NCI-H446 treated with DMSO at 0.1 percent for 48 hours (cell line): ENCODE measurements at places on chromosomes 5 and 9.

DNA sequence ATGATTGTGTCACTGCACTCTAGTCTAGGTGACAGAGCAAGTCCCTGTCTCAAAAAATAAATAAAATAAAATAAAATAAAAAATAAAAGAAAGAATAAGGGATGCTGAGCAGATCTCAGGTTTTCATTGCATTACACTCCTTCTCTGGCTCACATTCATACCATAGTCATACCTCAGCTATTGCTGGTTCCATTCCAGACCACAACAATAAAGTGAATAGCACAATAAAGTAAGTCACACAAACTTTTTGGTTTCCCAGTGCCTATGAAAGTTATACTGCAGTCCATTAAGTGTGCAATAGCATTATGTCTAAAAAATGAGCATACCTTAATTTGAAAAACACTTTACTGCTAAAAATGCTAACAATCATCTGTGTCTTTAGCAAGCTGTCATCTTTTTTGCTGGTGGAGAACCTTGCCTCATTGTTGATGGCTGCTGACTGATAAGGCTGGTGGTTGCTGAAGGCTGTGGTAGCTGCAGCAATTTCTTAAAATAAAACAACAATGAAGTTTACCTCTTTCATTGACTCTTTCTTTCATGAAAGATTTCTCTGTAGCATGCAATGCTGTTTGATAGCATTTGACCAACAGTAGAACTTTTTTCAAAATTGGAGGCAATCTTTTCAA, 415.7 kb downstream of the ZNF608 start:
- DNase-seq = no peak

DNA sequence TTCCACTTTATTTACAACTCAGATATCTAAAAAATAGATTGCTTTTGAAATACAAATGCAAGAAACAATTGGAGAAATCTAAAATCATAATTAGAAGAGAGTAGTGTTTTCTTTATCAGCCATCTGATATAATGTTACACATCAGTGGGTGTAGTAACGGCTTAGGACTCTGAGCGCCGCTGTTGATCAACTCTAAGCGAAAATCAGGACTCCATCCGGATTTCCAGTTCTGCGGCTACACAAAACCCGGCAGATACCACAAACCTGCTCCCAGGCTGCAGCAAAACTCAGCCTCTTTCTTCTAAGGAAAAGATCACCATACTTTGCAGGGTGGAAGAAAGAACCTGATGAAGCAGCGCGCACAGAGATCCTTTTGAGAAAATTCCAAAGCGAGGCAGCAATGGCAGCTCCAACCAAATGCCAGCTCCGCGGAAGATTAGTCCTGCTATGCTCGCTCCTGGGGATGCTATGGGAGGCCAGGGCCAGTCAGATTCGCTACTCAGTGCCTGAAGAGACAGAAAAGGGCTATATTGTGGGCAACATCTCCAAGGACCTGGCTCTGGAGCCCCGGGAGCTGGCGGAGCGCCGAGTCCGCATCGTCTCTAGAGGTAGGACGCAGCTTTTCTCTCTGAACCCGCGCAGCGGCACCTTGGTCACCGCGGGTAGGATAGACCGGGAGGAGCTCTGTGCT, at the start of gene PCDHGA9:
TSS of gene PCDHGA9 (plus strand) at position 226 of the 691 bp plus-strand sequence. CDS start at position 401, 175 bp downstream.
- DNase-seq = no peak

GRCh38 chr9:21982861-21983560, 11.2 kb downstream of the CDKN2A start:
- DNase-seq = no peak

- DNase-seq = no peak
Observed at GRCh38 chr9:87874304-87874623, 8.4 kb upstream of the SPATA31E1 start.

- DNase-seq = no peak
Observed at GRCh38 chr9:14136047-14136635, 177.8 kb downstream of the NFIB start.

GRCh38 chr9:133282464-133283238, 7.7 kb upstream of the ABO start:
- no peak for DNase-seq

DNA sequence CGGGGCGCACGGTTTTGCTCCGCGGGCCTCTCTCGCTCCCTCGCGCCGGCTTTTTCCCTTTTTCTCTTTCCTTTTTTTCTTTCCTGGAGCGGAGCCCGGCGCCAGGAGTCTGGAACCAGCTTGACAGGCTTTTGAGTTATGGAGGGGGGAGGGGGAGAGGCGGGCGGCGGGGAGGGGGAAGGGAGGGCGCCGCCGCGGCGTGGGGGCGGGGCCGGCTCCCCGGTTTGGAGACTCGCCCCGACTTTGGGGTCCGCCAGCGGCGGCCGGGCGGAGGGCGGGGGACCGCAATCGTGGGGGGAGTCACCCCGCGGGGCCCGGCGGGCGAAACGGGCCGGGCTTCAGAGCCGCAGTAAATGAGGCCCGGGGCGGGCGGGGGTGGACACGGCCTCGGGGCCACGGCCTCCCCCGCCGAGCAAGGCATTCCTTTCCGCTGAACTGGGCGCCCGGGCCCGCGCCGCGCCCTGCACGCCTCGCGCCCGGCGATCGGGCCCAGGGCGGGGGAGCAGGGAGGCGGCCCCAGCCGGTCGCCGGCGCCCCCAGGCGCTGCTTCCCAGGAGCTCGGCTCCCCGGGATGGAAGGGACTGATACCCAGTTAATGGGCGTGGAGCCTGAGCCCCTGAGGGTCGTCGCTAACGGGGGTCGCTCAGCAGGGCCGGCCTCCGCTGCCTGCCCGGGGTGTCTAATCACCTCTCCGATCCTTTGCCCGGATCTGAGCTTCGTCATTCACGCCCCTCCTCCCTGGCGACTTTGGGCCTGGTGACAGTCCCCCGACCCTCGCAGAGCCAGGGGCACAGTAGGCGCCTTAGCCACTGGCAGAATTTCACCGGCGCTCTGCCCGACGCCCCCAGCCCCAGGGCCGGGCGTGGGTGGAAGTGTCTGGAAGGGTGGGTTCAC, 138.1 kb downstream of the C9orf50 start:
- peak; percentile 45 for DNase-seq

DNA sequence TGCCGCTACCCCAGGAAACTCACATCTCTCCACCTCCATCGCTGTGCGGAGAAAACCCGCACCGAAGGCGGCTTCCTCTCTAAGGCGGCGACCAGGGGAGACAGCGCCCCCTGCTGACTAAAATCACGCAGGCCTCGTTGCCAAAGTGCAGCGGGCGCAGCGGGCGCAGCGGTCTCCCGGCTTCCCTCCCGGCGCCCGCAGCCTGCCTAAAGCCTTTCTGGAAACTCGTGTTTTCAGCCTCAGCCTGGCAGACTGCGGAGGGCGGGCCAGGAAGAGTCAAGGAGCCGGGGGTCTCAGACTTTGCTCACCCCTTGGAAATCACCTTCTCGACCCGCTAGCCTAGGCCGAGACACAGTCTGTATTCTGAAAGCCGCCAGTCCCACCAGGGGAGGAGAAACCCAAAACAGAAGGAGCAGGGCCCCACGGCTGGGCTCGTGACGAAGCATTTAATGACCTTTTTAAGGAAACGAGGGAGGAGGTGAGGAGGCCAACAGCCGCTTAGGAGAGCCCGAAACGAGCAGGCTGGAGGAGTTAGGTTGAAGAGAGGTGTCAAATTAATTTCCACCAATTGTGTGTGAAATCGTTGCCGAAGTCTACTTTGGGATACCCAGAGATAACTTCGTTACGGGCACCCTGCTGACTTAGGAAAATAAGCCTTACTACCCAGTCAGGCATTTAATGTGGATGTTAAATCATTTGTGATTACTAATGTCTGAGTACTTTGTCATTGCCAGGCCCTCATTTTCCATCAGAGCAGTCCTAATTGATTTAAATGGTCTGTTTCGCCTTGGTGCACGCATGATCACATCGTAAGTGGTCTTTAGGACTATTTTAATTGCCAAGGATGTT, 7.3 kb upstream of the FOXB2 start:
- no peak for DNase-seq

DNA sequence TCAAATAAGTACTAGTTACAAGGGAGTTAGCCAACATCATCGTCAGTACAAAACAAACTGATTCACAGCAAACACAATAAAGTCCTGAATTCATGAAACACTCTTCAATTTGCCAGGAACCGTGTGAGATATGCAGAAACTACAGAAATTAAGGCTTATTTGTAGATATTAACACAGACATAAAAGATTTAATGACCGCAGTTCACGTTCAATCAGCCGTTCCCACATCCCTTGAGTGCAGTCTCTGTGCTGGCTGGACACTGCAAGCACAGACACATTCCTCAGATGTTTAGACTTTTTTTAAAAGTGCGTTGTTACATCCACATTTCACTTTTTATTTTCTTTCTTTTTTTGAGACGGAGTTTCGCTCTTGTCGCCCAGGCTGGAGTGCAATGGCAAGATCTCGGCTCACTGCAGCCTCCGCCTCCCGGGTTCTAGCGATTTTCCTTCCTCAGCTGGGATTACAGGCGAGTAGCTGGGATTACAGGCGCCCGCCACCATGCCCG, 566 bp upstream of the CEP78 start:
- DNase-seq = no peak

DNA sequence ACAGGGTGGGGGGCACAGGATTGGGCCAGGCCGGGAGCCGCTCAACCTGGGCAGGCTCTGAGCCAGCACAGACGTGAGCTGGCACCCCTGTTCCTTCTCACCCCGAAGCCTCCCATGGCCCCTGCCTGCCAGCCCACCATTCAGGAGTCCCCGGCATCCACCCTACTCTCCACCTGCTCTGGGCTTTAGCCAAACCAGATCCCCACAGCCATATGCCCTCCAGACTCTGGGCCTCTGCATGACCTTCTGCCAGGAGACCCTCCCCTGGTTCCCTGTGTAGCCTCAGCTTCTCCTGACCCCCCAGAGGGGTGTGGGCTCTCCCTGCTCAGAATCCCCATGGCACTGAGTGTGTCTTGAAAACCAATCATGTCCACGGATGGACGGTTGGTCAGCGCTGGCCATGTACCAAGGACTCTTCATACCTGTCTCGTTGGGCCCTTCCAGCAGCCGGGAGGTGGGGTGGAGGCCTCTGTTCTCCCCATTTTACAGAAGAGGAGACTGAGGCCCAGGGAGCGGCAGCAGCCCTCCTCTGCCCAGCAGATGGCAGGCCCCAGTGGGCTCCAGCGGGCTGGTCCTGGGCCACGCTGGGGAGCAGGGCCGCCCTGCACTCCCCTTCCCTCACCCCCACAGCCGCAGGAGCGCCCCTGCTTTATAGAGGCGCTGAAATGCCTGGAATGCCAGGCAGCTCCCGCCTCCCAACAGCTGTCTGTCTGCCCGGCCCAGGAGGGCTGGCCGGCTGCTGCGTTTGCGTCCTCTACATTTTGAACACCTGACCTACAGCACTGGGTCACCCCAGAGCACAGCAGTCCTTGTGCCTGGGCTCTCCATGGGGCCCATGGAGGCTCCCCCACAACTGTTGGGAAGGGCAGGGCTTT, 3.5 kb upstream of the MYMK start:
- DNase-seq = no peak

DNA sequence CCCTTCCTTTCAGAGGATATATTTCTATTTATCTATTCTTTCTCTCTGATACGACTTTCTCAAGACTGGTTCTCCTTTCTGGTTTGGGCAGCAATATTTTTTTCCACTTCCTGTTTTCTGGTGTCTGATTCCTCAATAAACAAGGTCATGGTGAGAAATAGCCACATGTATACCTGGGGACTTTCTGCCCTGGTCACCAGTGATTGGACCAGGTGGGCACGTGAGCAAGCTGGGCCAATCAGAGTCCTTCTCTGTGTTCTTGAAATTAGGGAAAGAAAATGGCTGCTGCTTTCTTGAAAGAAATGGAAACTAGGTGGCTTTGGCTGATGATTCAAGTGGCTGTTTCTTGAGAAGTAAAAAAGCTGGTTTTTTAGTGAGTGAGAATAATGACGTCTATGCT, 18.4 kb upstream of the GSN start:
- DNase-seq = no peak

GRCh38 chr9:71796100-71796767, 27.9 kb upstream of the CEMIP2 start:
- no peak for DNase-seq

GRCh38 chr9:127777368-127777980, 992 bp downstream of the SH2D3C start:
- no peak for DNase-seq

DNA sequence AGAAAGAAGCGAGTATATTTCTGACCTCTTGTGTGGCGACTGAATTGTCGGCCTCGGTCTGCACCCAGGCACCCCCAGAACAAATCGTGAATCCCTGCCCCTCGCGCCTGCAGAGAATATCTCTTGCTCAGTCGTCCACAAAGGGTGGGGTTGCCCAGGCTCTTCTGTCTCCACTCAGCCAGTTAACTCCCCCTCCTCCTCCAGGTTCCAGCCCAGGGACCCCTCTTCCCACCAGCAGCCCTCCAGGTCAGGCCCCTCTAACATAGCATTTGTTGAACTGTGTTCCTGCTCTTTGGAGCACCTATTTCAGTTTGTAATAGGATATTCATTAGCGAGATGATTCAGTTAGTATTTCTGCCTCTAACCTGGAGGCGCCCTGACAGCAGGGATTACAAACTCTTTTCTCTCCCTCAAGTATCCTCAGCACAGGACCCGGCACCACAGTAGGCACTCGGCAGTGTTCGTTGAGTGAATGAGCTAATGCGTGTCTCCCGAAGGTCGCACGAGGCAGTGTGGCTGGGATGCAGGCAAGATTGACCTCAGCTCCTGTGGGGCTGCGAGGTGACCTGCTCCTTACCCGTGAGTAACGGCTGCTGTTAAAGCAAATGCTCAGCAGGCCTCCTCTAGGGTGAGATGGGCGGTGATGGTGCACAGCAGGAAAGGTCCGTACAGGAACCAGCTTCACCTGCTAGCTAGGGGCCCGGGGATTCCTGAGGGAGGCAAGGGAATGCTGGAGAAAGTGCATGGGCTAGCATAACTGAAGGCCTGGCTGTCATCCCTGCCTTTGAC, 25.8 kb downstream of the ZBTB34 start:
- DNase-seq = no peak

DNA sequence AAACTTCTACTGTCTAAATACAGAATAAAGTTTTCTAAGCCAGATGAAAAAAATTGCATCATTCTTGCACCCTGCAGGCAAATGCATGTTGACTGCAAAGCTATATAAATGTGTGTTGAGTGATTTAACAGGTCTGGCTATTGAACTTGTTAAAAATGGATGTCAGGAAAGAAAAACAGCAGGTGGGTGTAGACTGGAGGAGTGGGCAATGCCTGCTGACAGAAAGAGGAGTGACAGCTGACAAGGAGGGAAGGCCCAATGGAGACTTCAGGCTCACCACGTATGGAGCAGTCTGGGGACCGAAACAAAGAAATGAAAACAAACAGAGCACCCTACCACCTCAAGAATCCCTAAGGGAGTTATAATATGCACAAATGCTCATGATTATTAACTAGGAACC, 127.8 kb downstream of the GRIA1 start:
- DNase-seq = no peak

DNA sequence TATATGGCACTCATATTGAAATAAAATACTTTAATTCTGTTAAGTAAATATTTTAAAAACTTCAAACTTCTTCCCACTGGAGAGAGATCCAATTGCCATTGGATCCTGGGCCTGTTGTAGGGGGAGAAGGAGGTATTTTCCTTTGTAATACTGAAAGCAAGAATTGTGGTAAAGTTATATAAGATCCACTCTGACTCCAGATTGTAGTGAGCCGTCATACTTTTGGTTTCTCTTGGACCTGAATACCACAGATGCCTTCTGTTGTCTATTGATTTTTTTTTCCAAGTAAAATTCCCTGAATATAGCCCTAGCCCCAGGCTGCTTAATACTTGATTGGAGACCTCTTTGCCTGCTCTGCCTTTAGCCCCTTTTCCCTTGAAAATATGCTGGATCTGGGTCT, 86.9 kb downstream of the ATG10 start:
- DNase-seq = peak; percentile 8

GRCh38 chr9:87393706-87394230, 103.9 kb upstream of the DAPK1 start:
- DNase-seq = no peak
